ENCODE measurements at places on chromosomes 3 and 15. TPM values are rescaled to one million over a fixed set of nuclear protein-coding genes. Genes with fewer than 3 reads are reported as not detected.

DNA sequence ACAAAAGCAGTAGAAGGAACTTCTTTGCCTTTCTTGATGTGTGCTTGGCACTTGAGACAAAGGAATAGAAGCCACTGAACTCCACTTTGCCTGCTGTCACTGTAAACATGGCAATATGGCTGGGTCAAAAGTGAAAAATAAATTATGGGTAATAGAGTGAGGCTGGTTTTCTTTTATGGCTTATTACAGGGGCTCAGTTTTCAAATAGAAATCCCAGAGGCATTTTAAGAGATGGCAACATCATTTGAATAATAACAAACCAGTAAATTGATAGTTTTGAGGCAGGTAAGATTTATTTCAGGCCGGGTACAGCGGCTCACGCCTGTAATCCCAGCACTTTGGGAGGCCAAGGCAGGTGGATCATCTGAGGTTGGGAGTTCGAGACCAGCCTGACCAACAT is 2.8 kb downstream of the C3orf52 start:
- no peak overlapping the region for H3K27ac ChIP-seq
- H3K27me3 ChIP-seq: no peaks in the 10 kb centered on the region
- no peaks in the 10 kb centered on the region for H3K36me3 ChIP-seq

DNA sequence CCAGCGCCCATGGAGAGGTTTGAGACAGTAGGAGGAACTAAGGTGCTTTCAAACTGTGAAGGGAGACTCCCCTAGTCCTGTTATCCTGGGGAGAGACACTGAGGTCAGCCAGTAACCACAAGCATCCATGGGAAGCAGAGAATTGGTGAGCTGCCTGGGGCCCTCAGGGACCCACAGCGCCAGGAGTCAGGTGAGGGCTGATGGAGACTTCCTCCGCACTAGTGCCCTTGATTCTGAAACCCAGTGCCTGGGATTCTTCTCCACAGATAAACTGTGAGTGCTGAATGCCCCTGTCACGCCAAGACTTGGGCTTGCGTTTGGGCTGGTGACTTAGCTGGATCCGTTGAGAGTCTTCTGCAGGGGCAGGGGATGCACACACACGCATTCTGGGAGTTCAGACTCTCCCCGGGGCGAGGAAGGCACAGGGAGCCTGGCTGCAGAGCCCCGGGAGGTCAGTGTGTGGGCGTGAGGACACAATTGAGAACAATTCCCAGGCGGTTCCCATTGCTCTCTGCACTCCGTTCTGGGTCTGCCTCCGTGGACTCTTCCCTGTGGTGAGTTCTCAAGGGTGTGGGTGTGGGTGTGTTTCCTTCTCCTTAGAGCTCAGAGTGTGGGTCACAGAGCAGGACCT is 37.9 kb upstream of the SLCO2A1 start:
- no peaks in the 10 kb centered on the region for H3K36me3 ChIP-seq
- H3K27me3 ChIP-seq: no peaks in the 10 kb centered on the region
- no peaks in the 10 kb centered on the region for H3K4me1 ChIP-seq

DNA sequence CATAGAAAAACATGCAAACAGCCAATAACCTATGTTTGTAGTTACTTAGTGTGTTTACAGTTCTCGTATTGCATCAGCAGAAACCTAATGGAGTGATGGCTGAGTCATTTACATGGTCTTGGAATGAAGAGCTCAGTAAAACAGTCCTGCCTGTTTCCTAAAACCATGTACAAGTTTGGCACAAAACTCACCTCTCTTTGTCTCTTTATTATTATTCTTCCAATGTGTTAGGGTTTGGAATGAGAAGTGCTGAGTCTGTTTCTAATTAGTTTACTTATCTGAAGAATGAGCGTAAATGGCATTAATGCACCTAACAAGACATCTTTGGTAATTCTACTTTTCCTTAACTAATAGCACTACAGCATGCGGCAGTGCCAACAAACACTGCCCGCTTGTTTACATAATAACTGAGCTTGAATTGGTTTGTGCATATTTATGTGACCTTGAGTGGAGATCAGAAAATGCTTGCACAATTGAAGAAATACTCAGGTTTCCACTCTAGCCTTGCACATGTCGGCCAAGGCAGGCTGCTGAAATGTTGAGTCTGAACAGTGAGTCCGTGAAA is 385.4 kb upstream of the SEMA6D start:
- no peaks in the 10 kb centered on the region for H3K36me3 ChIP-seq
- no peaks in the 10 kb centered on the region for H3K27me3 ChIP-seq
- no peak for DNase-seq
- H3K27ac ChIP-seq: no peak overlapping the region
- H3K4me3 ChIP-seq: no peak overlapping the region

GRCh38 chr15:53569751-53570480 is 189.5 kb downstream of the WDR72 start:
- H3K4me1 ChIP-seq: no peaks in the 10 kb centered on the region
- H3K4me3 ChIP-seq: no peak overlapping the region
- no peak for DNase-seq
- H3K27ac ChIP-seq: no peak overlapping the region
- H3K36me3 ChIP-seq: no peaks in the 10 kb centered on the region
- no peaks in the 10 kb centered on the region for H3K27me3 ChIP-seq

DNA sequence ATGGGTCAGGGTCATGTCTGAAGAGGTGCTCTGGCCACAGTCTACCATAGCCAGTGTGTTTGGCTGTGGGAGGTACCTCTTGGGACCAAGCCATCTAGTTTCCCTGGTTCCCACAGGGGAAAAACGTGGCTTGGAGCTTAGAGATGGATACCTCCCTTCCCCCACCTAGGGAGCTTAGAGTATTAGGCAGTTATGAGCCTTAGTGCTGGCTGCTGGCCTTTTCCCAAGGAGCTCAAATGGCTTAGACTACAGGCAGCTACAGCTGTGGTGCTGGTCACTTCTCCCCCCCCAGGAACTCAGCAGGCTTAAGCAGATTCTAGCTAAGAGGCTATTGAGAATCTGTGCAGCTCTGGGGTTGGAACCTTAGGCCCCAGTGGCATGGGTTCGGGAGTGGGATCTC is 591.2 kb downstream of the NSUN3 start:
- no peaks in the 10 kb centered on the region for H3K27me3 ChIP-seq
- no peaks in the 10 kb centered on the region for H3K4me1 ChIP-seq
- H3K4me3 ChIP-seq: no peak overlapping the region
- H3K27ac ChIP-seq: no peak overlapping the region
- no peak for DNase-seq
- no peaks in the 10 kb centered on the region for H3K36me3 ChIP-seq

Gene SLC51A
- not detected for total RNA-seq

Gene PXK
- 14.8 TPM for total RNA-seq
